ENCODE measurements at places on chromosomes 4 and X. TPM values are rescaled to one million over a fixed set of nuclear protein-coding genes. Genes with fewer than 3 reads are reported as not detected.
A peak's percentile ranks its signal among the peaks of the same experiment; 100 is the strongest.

The ANAPC10 gene
- total RNA-seq = 31.0 TPM

The CT55 gene
- not detected for total RNA-seq

The FABP2 gene
- total RNA-seq = 10.7 TPM

The PF4V1 gene
- total RNA-seq = not detected

GRCh38 chr4:151417164-151417571, 8.2 kb downstream of the FHIP1A start:
- DNase-seq = no peak

DNA sequence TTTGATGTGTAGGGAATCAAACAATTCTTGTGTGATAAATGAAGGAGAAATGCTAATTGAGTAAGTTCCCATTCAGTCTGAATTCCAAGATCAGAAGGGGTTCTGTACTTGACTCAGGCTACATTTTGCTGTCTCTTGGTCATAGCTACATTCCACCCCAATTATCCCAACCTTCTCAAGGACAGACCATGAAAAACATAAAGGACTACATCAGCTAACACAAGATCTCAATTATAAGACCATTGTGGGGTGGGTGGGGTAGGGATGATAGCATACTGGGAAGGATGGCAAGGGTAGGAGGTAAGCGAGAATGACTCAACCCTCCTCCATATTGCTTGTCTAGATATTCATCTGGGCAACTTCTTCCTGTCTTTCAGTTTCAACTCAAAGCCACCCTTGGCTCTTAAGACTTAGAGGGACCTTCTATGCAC, 87.4 kb upstream of the ETNPPL start:
- no peak for DNase-seq

GRCh38 chr4:13694256-13694655, 66.7 kb upstream of the BOD1L1 start:
- no peak for DNase-seq

GRCh38 chrX:131894995-131895394, 128.1 kb upstream of the STK26 start:
- DNase-seq = no peak

GRCh38 chr4:185128272-185129119, 14.6 kb upstream of the SLC25A4 start:
- DNase-seq = peak; percentile 26

GRCh38 chr4:109729117-109729717, 653 bp downstream of the PLA2G12A start:
- peak; percentile 31 for DNase-seq

The IL2 gene
- total RNA-seq = not detected

The MEPE gene
- 0.07 TPM for total RNA-seq

The ZXDA gene
- total RNA-seq = not detected

The VCX gene
- total RNA-seq = not detected

DNA sequence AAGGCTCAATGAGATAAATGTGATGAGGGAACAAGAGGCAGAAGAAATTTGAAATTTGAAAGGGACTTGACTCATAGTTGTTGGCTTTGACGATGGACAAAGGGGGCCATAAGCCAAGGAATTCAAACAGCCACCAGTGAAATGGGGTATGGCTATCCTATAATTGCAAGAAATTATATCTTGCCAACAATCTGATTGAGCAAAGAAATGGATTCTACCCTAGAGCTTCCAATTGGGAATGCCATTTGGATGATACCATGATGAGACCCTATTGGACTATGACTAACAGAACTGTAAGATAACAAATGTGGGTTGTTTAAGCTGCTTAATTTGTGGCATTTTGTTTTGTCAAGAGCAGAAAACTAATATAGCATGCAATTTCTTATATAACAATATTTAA, 270.1 kb upstream of the ARSJ start:
- no peak for DNase-seq

DNA sequence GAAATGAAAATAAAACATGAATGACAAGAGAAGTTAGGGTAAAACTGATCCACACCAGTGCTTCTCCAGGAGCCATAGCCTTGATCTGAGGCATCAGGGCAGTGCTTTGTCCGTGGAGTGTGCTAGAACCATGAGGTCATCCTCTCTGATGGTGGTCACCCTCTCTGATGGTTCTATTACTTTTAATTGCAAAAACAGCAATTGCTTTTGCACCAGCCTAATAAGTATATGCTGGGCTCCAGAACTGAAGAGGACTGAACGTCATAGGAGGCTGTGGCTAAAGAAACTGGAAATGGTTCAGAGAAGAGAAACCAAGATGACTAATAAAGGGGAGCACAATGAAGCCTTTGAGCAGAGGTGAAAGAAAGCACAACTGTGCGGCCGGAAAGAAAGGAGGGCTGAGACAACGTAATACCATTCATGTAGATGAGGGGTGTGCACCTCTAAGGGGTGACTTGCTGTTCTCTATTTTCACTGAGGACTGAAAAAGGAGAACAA, 17.0 kb upstream of the TMEM154 start:
- DNase-seq = no peak

DNA sequence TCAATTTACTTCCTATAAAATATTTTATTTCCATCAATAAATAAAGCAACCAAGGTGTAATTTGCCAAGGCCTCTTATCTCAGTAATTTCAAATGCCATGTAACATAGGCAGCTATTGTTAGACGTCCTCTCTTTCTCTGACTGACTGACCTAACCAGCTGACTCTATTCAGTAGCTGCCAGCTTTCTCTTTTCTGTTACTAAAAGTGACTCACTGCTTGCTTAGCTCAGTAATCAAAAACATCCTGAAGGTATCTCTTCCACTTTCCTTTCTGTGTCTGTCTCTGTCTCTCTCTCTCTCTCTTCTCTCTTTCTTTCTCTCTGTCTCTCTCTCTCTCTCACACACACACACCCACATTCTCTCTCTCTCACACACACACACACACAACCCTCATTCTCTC, 134.2 kb downstream of the SPOCK3 start:
- peak; percentile 13 for DNase-seq

The PDGFRA gene
- 117 TPM for total RNA-seq

GRCh38 chr4:26015133-26015651, 101.2 kb downstream of the SMIM20 start:
- DNase-seq = no peak

- no peak for DNase-seq
Measured at GRCh38 chr4:139142087-139142486, 34.9 kb downstream of the ELF2 start.

The ZIC3 gene
- total RNA-seq = 0.13 TPM

GRCh38 chr4:116024954-116025708, 911.7 kb upstream of the NDST4 start:
- DNase-seq = peak; percentile 23

- DNase-seq = no peak
Measured at GRCh38 chr4:88613417-88613875, 21.2 kb downstream of the HERC3 start.

DNA sequence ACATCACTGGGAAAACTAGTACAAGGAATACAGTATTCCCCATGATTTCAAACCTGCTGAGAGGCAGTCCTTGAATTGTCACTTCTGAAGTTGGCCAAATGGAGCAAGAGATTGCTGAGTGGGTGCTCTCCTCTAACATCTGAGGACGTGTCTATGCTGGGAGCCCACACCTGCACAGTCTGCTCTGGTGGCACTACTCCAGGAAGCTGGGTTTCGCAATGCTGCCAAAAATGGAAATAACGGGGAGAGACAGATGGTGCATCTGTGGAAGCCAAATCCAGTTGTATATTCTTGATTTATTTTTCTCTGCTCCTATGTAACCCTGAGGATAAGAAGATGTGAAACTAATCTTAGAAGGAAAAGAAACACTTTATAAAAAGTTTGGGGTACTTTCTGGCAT, 240.1 kb upstream of the CTSO start:
- DNase-seq = no peak

The HHIP gene
- 20.8 TPM for total RNA-seq

The ZNF157 gene
- 0.08 TPM for total RNA-seq

The SYTL4 gene
- 1.2 TPM for total RNA-seq

GRCh38 chrX:52983321-52984000, 25.1 kb upstream of the FAM156A start:
- no peak for DNase-seq

DNA sequence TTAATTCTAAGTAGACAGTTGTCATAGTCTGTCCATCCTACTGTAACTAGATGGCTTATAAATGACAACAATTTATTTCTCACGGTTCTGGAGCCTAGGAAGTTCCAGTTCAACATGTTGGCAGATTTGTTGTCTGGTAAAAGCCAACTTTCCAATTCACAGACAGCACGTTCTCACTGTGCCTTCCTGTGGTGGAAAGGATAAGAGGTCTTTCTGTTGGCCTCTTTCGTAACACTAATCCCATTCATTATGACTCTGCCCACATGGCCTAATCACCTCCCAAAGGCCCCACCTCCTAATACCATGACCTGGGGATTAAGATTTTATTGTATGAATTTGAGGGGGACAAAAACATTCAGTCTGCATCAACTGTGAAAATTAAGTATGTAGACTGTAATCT, 83.2 kb downstream of the GALNTL6 start:
- no peak for DNase-seq

GRCh38 chr4:57156242-57156990, 46.2 kb upstream of the IGFBP7 start:
- DNase-seq = no peak

DNA sequence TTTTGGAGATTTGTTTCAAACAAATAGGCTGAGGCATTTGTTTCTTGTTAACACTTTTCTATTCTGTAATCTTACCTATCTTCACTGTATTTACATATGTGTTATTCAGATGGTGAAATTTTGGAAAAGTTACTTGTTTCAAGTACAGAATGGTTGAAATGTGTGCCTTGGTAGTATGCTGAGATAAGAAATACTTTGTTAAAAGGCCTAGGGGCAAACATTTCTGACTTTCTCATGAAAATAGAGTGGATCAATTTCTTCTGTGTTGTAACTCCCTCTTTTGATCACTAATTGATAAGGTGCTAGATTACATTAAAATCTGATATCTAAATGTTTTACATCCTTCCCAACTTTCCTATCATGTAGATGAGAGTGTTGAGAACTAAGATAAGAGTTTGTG, 18.1 kb downstream of the USO1 start:
- DNase-seq = no peak

The MAD2L1 gene
- 13.8 TPM for total RNA-seq

The RIBC1 gene
- total RNA-seq = 0.24 TPM

The FAAH2 gene
- total RNA-seq = 6.9 TPM

DNA sequence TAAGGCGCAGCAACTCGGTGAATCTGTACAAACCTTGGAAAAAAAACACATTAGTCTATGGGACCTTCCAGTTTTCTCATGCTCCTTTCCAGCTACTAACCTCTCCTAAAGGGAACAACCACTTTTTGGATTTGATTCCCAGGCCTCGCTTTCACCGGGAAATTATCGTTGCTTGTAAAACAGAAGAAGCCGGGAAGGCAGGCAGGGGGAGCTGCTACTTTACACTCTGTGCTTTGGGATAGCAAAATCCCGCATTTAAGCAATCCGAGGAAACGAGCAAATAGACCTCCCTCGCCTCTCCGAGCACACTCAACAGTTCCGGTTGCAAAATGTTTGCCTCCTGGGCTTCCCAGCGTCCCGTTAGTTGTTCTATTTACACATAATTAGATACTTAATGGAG, 1.2 kb downstream of the CD38 start:
- peak; percentile 55 for DNase-seq

DNA sequence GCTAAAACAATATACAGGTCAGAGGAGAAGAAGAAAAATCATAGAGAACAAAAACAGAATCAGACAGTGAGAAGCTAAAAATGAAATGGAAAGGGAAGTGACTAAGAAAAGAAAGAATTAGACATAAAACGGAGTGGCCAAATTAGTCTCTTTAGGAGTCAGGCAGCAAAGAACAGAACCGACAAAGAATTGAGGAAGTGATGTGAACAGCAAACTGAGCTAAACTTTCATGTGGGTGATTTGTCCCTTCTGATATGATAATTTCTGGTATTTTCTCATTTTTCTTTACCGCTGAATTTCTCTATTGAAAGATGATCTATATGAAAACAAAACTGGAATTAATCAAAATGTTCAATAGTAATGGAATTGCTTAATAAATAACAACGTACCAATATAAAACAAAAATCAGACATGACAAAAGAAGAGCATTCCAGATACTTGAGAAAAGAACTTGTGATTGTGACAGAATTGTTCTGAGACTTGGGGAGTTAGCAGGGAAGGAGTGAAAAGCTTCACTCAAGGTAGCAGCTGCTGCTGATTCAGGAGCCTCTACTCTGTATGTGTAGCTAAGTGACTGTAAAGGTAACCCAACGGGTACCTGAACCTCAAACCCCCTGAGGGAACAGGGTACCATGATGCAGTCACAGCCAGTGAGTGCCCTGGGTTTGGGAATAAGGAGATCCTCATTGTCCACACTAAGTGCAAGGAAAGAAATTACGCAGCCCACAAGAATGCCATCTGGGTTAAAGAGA, 8.8 kb downstream of the TAPT1 start:
- DNase-seq = no peak

- DNase-seq = no peak
Measured at GRCh38 chrX:17525266-17525665, 150.3 kb downstream of the NHS start.

The GNRHR gene
- total RNA-seq = not detected

The BTK gene
- total RNA-seq = 0.96 TPM

DNA sequence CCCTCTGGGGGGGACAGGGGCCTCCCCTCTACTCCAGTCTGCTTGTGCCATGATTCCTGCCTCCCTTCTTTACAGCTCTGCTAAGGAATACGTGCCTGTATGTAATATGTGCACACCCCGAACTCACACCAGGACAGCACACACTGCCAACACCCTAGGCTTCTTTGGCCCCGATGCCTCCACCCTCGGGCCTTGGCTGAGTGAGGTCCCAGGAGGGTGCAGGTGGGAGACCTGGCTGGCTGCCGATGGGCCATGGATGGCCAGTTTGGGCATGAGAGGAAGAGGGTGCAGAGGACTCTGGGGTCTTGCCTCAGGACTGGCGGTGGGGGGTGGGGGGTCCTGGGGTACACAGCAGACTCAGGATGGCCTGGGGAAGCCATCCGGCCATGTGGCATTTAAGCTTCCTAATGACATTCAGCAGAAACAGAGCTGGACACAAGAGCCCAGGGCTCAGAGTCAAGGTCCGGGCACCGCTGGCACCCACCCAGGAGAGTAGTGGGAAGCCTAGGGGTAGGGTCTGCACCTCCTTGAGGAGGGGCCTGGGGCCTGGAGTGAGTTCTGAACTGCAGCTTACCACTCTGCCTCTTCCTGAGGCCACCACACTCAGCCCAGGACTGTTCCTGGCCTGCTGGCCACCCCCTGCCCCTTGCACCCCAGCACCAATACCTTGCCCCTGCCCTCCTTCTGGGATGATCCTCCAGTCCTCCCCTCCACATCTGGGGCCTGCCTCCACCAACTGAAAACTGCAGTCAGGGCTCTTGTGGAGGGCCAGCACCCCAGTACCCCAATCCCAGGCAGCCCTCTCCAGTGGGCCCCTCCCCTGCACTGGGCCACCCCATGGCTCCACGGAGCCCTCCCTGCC, 2.1 kb upstream of the PCGF3 start:
- no peak for DNase-seq

The CLTRN gene
- total RNA-seq = 37.4 TPM

DNA sequence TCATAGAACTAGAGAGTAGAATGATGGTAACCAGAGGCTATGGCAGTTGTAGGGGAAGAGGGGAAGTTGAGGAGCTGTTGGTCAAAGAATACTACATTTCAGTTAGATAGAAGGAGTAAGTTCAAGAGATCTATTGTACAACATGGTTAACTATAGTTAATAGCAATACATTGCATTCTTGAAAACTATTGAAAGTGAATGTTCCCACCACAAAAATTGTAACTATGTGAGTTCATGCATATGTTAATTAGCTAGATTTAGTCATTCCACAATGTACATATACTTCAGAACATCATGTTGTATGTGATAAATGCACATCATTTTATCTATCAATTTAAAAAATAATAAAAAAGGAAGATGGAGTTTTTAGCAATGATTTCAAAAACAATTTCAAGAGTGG, 125.3 kb upstream of the IL15 start:
- no peak for DNase-seq

The HSFX2 gene
- total RNA-seq = not detected

- DNase-seq = no peak
Measured at GRCh38 chr4:1247864-1248244, 1.1 kb downstream of the CTBP1 start.
